ENCODE measurements at places on chromosomes 13 and 19.
A peak's percentile ranks its signal among the peaks of the same experiment; 100 is the strongest.

DNA sequence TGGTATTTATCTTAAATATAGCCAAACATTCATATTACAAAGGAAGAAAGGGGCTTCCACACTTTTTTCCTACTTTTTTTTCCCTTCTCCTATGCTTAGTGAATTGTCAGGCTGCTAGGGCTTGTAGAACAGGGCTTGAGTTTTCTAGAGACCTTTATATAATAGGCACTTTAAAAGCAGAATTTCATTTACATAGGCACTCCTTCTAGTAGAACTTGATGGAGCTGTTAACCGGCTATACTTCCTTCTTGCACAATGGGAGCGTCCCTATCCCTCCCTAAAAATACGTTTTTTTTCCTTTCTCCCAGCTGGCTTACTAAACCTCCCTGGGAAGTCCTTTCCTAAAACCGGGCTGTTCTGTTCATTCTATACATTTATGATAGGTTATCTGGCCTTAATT is 1.1 kb downstream of the TRIM13 start:
- no peak for DNase-seq

DNA sequence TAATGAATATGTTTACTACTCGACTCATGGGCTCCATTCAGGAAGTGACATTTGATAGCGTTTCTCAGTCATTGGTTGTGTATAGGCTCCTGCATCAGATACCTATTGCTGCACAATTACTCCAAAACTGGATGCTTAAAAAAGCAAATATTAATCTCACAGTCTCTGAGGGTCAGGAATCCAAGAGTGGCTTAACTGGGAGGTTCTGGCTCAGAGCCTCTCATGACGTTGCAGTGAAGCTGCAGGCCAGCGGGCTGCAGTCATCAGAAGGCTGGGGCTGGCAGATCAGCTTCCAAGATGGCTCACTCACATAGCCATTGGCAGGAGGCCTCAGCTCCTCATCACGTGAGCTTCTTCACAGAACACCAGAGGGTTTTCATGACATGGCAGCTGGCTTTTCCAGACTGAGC is 525.1 kb upstream of the NBEA start:
- DNase-seq: no peak

DNA sequence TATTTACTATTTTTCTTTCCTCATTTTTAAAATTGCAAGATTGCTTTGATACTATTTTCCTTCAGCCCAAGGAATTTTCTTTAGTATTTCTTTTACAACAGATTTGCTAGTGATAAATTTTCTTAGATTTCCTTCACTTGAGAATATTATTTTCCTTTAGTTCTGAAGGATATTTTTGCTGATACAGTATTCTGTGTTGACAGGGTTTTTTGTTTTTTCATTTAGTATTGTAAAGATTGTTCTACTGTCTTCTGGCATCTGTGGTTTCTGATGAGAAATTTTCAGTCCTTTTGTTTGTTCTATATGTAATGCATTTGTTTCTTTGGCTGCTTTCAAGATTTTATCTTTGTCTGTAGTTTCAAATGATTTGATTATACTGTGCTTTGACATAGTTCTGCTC is 20.7 kb downstream of the RAP2A start:
- no peak for DNase-seq

DNA sequence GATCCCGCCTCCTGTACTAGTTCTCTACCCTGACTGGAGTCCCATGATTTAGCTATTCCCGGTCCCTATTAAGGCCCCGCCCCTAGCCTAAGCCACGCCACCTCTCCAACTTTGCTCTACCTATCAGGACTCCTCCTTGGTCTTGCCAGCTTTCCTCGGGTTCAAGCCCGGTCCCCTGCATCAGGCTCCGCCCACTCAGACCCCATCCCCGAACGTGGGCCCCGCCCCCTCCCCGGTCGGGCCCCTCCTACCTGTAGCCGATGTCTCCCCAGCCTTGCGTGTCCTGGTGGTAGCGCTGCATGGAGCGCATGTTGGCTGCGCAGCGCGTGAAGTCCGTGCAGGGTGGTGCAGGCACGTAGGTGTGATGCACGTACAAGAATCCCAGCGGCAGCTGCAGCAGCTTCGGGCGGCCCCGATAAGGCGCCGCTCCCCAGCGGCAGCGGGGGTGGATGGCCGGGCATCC is 7.3 kb upstream of the RASAL3 start:
- no peak for DNase-seq

- DNase-seq: no peak
Observed at GRCh38 chr19:18861235-18861634, 29.5 kb downstream of the UPF1 start.

DNA sequence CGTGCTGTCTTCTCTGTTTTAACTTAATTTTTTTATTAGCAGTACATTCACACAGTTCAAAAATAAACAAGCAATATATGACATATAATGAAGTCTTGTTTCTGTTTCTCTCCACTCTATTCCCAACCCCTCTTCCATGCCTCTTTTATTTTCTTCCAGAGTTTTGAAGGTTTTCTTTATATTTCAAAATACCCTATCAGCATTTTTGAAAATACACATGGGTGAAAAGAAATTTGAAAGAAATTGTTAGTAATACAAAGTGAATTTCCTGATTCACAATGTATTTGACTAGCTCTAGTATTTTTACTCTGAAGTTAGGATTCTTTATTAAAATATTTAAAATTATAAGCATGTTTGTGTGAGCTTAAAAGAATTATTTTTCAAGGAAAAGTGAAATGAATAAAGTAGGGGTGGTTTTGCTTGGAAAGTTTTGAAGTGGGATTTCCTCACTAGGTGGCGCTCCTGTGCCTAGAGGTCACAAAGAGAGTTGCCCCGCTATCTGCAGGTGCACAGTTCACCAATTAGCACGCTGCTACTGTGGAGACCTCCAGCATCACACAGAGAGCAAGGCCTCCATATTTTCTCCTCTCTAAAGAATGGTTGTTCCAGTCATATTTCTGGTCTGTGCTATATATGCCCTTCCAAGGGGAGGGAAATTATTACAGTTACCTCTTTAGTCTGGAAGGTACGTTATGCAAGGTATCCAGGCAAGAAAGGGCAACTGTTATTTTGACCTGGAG is 37.6 kb downstream of the SOX21 start:
- peak; percentile 2 for DNase-seq

- no peak for DNase-seq
Observed at GRCh38 chr13:59776924-59777690, 386.6 kb downstream of the DIAPH3 start.

DNA sequence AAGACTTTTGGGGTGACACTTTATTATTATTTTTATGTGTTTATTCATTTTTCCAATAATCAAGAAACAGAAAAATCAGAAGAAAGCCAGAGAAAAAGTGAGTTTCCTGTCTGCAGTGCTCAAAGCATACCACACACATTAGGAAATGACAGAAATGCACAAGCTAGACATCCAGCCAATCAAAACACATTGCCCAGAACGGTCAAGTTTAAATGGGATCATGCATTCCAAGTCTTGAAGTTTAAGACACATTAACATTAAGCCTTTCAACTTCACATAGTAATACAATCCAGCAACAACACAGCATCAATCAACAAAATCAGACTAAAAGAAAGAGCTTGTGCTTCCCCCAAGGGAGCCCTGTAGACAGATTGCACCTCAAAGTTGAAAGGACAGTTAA is 28.7 kb upstream of the MEDAG start:
- no peak for DNase-seq

- DNase-seq: no peak
Observed at GRCh38 chr13:111652676-111653075, 332.2 kb downstream of the TEX29 start.
